Stimulated activated CD8-positive, alpha-beta memory T cell treated with anti-CD3 and anti-CD28 coated beads, Interleukin-2, amount 100 ng/mL, for 1 hour (primary cell): ENCODE measurements at places on chromosomes 5 and 9.

DNA sequence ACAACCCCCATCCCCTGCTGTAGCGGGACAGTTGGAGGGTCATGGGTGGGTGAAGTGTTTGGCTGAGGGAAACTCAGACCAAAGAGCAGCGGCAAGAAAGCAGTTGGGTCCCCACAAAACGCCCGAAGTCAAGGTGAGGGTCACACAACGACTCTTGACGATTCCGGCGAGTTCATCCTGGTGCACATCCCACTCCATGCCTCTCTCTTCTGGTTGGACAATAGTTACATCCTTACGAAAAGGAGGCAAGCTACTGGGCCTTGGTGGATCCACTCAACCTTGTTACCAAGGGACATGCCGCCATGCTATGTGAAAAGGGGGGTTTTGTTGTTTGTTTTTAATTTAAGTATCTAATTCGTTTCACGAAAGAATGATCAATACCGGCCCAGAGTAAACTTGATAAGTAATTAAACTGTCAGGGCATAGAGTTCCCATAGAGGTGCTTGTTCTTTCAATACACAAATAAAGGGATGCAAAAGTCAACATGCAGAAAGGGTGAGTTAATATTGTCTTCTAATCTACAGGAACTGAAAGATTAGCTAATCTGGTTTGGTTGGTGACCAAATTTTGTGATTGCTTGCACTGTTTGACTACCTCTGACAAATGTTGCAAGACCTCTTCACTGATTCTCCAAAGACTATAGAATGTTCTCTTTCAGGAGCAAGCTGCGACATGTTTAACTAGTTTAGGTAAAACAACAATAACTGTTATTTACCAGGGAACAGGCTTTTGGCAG, 732 bp upstream of the SMIM15 start:
- DNase-seq, result no peak

DNA sequence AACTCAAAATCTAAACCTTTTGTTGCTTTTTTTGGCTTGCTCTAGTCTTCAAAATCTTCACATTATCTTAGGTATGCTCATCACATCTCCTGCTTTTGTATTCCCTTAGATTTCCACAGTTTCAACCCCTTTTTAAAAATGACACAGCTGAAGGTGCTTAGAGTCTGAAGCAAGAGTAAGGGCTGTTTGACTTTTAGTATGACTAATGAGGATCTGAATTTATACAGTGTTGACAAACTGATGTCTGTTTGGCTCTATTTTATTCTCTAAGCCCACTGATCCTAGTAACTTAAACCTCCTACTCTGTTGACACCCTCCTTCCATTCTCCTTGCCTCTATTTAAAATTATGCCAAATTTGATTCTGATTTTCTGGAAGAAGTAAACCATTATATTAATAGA, 200.1 kb downstream of the MCTP1 start:
- DNase-seq, result no peak

- no peak for DNase-seq
Observed at GRCh38 chr9:96382175-96382574, 1.3 kb downstream of the SLC35D2 start.

DNA sequence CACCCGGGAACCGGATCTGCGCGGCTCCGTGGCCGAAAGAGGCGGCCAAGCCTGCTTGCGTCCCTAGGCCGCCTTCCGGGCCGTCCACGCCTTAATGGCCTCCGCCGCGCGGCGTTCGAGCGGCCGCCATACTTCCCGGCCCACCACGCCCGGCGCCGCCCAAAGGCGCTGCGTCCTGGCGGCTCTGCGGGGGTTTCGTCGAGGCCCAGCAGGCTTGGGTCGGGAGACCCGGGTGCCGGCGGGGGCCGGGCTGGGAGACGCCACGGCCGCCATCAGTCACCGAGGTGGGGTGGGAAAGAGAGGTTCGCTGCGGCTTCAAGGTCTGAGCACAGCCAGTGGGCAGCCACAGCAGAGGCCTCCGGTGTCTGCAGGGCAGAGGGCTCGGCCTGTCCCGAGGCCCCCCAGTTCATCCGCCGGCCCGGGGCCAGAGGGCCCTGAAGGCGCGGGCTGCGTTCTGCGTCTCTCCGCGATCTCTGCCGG, 545.8 kb upstream of the CDH10 start:
- no peak for DNase-seq

DNA sequence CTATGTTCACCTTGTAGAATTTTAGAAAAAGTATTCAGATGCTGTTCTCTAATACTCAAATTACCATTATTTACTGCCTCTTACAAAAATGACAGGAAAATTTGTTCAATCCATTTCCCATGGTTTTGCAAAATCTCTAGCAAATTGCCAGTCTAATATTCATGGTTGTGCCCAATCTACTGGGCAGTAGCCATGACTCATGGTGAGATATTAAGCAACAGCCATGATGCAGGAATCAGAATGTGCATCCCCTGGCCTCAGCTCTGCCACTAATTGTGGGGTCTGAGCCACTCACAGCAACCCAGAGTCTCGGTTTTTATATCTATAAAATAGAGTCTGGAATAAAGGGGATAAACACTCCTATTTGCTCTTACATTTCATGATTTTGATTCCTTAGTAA, 353.6 kb downstream of the DEPDC1B start:
- DNase-seq, result no peak

DNA sequence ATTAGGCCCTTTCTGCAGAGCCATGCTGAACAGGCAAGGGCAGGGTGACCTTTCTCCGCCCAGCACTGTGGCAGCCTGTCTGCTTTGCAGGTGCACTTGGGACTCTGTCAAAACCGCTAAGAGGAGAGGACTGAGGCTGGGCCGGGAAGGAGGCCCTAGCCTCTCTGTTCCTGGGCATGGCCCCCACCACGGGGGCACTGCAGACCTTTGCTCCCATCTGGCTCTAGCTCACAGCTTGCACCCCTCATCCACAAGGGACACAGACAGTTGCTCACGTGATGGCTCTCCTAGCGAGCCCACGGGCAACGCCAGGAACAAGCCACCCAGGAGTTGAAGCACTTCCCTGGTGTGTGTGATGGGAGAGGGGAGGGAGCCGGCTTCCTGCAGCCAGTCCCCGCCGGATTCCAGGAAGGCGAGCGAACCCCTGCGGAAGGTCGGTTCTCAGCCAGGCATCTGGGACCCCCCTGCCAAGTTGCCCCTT, 43.0 kb upstream of the FCN1 start:
- no peak for DNase-seq

DNA sequence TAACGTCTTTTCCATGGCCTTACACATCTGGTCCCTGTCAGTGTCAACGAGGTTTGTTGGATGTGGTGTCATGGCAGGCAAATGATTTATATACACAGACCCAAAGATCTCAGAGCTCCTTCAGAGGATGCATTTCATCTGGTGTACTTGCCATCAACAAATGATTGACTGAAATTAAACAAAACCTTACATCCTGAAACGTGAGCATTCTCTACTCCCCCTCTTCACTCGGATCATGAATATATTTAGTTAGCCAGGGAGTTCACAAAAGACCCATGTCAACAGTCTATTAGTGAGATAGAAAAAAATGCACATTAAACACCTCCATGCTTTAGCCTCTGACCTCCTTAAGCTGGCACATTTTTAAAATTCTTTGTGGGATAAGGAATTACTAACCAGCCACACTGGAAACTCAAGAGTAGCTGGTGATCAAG, 215.6 kb downstream of the EFNA5 start:
- no peak for DNase-seq
